ENCODE measurements at places on chromosomes 5 and 9.

- no peak overlapping the region for H3K27ac ChIP-seq
- H3K27me3 ChIP-seq, result no peaks in the 10 kb centered on the region
- DNase-seq, result no peak
These were observed 25.4 kb downstream of the RAD23B start for GRCh38 chr9:107308461-107308860.

DNA sequence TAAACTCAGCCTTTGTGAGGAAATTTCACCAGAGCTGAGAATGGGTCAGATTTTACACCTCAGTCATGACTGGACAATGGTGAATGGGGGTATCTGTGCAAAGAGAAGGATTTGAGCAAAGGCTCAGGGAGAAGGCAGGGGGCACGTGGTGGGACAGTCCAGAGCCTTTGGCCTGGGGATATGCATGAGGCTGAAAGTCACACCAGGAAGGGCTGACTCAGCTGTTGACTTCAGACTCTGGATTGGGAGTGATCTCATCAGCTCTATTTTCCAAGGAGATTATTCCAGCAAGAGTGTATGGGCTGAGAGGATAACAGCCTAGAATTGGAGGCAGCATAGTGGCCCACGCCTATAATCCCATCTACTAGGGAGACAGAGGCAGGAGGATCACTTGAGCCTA is 53.6 kb downstream of the SAXO1 start:
- H3K4me1 ChIP-seq, result peaks cover 20% of the 10 kb centered on the region
- no peak overlapping the region for H3K4me3 ChIP-seq
- H3K27ac ChIP-seq, result no peak overlapping the region
- DNase-seq, result peak; percentile 44
- no peaks in the 10 kb centered on the region for H3K36me3 ChIP-seq

- H3K27ac ChIP-seq, result no peak overlapping the region
- no peak for DNase-seq
- H3K4me1 ChIP-seq, result peaks cover 14% of the 10 kb centered on the region
- no peak overlapping the region for H3K4me3 ChIP-seq
These were observed 70.1 kb upstream of the PANK3 start for GRCh38 chr5:168649306-168649705.

GRCh38 chr9:122118343-122119165 is 25.4 kb upstream of the TTLL11 start:
- H3K27me3 ChIP-seq, result no peaks in the 10 kb centered on the region
- H3K36me3 ChIP-seq, result no peaks in the 10 kb centered on the region
- no peak overlapping the region for H3K27ac ChIP-seq
- no peaks in the 10 kb centered on the region for H3K4me1 ChIP-seq
- no peak overlapping the region for H3K4me3 ChIP-seq
- DNase-seq, result no peak

DNA sequence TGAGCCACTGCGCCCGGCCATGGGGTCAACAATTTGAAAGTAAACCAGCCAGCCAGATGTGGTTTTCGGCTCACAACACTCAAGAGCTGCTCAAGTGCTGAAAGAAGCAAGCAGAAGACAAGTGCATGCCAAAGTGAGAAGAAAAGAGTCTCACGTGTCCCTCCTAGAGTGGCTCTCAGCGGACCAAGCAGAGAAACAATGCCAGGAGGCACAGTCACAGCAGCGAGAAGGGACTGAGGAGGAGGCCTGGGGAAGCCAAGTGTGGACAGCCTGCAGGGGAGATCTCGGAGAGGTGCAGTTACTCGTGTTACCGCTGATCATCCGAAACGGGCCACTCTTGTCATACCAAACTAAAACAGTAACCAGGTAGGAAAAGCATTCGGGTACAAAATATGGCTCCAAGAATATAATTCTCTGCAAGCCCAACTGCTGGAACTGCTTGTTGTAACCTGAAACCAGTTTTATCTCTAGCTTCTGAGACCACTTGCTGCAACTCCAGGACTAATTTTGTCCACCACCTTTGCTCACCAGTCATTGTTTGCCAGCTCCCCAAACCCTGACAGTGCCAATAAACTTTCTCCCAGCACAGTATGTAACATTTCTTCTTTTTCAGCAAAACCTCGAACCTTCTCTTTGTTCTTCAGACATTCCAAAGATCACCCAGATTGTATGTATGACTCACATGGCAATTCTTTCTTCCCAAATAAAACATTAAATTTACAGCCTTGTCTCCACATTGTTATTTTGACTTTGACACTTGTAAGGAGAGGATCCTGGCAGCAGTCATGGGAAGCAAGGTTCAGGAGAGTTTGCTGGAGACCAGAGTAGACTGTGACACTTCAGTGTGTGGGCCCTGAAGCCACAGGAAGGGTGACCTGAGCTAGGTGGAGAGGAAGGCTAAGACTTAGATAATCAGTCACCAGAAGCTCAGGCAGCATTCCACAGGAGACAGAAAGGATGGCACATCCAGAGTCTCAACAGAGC is 6.3 kb downstream of the SLC35D2 start:
- H3K36me3 ChIP-seq, result no peaks in the 10 kb centered on the region
- H3K27ac ChIP-seq, result peak overlapping the region; percentile 58
- peak; percentile 69 for DNase-seq
- H3K27me3 ChIP-seq, result no peaks in the 10 kb centered on the region
- no peak overlapping the region for H3K4me3 ChIP-seq
- peaks cover 16% of the 10 kb centered on the region for H3K4me1 ChIP-seq

DNA sequence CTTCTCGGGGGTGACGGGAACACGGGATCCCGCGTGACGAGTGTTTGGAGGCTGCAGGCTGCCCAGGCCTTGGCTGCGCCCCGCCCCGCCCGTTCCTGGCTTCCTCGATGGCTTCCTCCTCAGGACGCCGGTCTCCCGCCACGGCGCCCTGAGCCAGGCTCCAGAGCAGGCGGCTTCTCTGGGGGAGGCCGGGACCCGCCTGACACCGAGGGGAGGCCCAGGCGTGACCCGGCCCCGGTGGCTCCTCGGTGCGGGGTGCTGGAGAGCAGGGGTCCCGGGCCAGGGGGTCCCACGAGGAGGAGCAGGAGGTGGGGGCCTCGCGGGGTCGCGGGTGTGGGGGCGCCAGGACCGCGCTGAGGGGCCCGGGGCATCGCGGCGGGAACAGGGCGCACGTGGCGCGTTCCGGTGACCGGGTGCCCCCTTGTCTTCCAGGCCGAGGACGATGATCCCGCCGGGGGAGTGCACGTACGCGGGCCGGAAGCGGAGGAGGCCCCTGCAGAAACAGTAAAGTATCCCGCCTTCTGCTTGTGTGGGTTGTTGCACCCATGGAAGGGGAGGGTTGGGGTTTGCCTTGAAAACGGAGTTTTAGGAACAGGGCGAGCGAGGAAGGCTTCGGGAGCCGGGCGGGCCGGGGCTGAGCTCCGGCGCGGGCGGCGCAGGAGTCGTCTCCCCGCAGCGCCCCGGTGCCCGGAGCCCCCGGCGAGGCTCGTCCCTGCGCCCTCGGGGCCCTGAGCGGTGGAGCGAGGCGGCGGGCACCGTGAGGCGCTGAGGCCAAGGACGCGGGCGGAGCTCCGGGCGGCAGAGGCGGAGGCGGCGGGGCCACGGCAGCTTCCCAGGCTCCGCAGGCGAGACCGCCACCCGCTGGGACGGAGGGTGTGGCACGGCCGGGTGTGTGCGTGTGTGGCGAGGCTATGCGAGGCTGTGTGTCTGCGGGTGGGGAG is 22.2 kb downstream of the AHRR start:
- H3K27me3 ChIP-seq, result no peaks in the 10 kb centered on the region
- H3K4me3 ChIP-seq, result no peak overlapping the region
- H3K4me1 ChIP-seq, result no peaks in the 10 kb centered on the region
- H3K36me3 ChIP-seq, result no peaks in the 10 kb centered on the region
- DNase-seq, result peak; percentile 34

- H3K27ac ChIP-seq, result no peak overlapping the region
- no peaks in the 10 kb centered on the region for H3K27me3 ChIP-seq
- H3K4me3 ChIP-seq, result no peak overlapping the region
- peak; percentile 80 for DNase-seq
These were observed 162.2 kb downstream of the OXCT1 start for GRCh38 chr5:41707853-41708603.

DNA sequence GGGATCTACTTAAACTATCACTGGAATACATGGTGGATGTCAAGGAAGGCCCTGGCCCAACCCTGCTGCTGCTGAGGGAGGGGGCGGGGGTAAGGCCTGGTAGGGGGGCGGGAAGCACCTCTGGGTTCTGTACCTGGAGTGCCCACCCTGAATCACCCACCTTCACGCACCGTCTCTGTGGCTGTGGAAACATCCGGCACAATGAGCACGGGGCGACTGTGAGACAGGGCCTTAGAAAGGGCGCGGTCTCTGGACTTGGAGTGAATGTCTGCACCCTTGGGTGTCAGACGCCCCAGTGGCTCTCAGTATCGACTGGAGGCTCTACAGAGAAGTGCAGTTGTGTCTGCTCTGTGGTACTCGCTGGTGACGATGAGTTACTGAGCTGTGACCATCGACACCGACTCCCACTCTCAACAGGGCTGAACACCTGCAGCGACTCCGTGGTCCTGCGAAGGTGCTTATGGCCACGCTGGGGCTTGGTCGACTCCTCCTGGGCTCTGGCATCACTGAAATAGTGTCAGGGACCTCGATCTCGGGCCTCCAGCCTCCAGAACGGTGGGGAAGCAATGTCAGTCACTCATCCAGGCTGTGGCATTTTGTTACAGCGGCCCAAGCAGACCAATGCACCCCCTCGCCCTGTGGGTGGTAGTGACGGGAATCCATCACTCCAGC is 25.5 kb upstream of the SLC6A19 start:
- no peak overlapping the region for H3K4me3 ChIP-seq
- H3K27me3 ChIP-seq, result no peaks in the 10 kb centered on the region
- H3K27ac ChIP-seq, result no peak overlapping the region

- H3K36me3 ChIP-seq, result no peaks in the 10 kb centered on the region
- no peaks in the 10 kb centered on the region for H3K27me3 ChIP-seq
- no peak overlapping the region for H3K4me3 ChIP-seq
- no peak overlapping the region for H3K27ac ChIP-seq
- DNase-seq, result no peak
These were observed 32.0 kb downstream of the DAPK1 start for GRCh38 chr9:87529671-87530070.

DNA sequence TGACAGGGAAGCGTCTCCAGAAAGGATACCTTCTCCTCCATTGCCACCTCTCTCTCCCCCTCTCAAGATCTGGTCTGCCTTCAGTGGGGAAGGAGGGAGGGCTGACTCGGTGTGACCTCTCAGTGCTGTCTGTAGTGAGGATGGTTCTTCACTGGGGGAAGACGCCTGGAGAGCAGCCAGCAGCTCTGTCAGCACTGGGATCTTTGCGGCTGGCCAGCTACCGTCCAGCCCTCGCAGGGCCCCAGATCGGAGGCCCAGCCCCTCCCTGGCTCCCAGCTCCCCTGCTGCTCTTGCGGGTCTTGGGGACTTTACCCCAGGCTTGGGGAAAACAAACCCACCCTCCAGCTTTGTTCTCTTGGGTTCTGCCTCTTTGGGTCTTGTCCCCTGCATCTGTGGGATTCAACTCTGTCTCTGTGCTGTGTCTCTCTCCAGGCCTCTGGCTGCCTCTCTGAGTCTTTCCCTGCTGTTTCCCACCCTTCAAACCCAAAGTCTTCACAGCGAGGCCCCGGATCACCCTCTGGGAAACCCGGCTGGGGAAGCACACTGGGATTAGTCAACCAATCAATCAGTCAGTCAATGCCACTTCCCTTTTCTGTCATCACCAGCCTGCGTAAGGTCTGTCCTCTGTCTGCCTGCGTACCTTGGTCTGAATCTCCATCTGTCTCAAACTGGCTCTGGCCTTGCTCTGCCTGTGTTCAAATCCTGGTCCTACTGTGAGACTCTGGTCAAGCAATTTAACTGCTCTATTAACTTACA is 23.0 kb downstream of the FGF18 start:
- no peaks in the 10 kb centered on the region for H3K36me3 ChIP-seq
- H3K27ac ChIP-seq, result no peak overlapping the region
- H3K27me3 ChIP-seq, result no peaks in the 10 kb centered on the region
- DNase-seq, result no peak

- H3K27me3 ChIP-seq, result no peaks in the 10 kb centered on the region
- peak overlapping the region; percentile 62 for H3K27ac ChIP-seq
- peaks cover 18% of the 10 kb centered on the region for H3K4me1 ChIP-seq
These were observed 85.8 kb downstream of the MRPS27 start for GRCh38 chr5:72234265-72234700.

DNA sequence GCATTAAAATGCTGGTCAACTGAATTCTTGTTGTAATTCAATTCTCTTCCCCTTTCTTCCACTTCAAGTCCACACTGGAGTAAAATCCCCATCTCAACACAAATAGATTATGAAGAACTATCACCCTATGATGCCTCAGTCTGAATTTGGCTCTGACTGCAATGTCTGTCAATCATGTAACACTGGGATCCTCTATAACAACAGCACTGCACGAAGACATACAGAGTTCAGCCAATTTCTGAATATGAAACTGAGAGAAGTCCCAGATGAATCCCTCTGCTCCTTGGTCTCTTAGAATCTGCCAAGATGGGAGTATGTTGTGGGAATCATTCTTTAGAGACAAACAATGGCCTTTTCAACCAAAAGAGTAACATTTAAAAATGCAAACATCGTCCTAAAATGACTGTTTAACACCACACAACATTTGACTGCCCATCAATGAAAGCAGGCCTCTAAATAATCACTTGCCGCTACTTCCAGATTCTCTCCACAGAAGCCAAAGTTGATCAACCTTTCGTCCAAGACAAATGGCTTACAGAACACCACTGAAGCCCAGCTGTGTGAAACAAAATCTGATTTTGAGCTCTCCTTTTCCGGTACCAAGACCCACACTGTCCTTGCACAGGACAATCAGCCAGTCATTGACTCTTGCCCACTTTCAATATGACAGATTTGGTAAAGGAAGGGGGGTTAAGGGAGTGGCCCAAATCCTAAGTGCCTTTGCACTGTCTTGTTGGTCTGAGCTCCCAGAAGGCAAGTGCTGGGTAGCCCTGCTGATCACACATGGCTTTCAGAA is 258.0 kb downstream of the EBF1 start:
- H3K4me3 ChIP-seq, result no peak overlapping the region
- H3K27ac ChIP-seq, result no peak overlapping the region
- no peaks in the 10 kb centered on the region for H3K27me3 ChIP-seq
- peaks cover 11% of the 10 kb centered on the region for H3K4me1 ChIP-seq
- H3K36me3 ChIP-seq, result no peaks in the 10 kb centered on the region

GRCh38 chr9:133979273-133979920 is 12.7 kb downstream of the VAV2 start:
- no peaks in the 10 kb centered on the region for H3K36me3 ChIP-seq
- H3K4me3 ChIP-seq, result no peak overlapping the region
- H3K27ac ChIP-seq, result no peak overlapping the region
- no peak for DNase-seq
- no peaks in the 10 kb centered on the region for H3K4me1 ChIP-seq

DNA sequence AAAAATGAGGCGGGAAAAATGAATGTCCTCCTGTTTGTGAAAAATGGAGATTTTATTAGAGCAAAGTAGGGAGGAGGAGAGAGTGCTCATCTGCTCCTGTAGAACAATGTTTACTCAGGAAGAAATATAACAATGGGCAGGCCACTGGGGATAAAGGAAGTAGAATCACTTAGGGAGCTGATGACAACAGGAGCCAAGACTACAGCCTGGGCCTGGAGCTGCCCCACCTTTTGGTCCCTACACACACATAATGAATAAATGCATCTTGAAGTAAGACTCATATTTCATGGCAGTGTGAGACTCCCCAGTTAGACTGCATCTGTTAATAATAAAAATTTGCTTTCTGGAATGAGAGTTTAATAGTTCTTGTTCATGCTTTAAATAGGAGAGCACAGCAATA is 1939.8 kb downstream of the EFNA5 start:
- H3K4me3 ChIP-seq, result no peak overlapping the region
- no peaks in the 10 kb centered on the region for H3K36me3 ChIP-seq
- peaks cover 11% of the 10 kb centered on the region for H3K4me1 ChIP-seq
- no peak overlapping the region for H3K27ac ChIP-seq
- H3K27me3 ChIP-seq, result no peaks in the 10 kb centered on the region
- no peak for DNase-seq
